Breast epithelium (tissue), 4 donors: ENCODE measurements at places on chromosomes 7 and 10. TPM values are rescaled to one million over a fixed set of nuclear protein-coding genes. Genes with fewer than 3 reads are reported as not detected.

Gene IL2RA
- 0.33 TPM for total RNA-seq

Gene CUEDC2
- 49.8 TPM for total RNA-seq

Gene NEUROG3
- not detected for total RNA-seq

Gene RARRES2
- 267 TPM for total RNA-seq

Gene CYP2E1
- total RNA-seq: 0.96 TPM

DNA sequence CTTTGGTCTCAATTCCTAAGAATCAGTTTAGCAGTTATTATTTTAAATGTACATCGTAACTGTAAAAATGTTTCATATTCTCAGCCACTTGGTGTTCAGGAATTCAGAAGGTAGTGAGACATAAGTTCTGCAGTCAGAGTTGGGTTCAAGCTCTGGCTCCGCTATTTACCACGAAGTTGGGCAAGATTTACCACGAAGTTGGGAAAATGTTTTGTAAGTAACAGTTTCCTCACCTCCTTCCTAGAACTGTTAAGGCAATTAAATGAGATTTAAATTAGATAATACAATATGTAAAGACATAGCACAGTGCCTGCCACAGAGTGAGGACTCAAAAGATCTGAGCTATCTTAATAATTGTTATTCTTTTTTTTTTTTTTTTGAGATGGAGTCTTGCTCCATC, 16.3 kb upstream of the ABLIM1 start:
- no peak for DNase-seq

- DNase-seq: no peak
Observed at GRCh38 chr7:56097700-56098099, 4.9 kb upstream of the PHKG1 start.

GRCh38 chr7:112788778-112789343, 1.3 kb downstream of the TMEM168 start:
- no peak for DNase-seq

- DNase-seq: no peak
Observed at GRCh38 chr7:54841772-54842697, 83.0 kb upstream of the SEC61G start.

- DNase-seq: no peak
Observed at GRCh38 chr7:96636979-96637378, 72.7 kb downstream of the SEM1 start.

GRCh38 chr7:8442814-8443304, 9.4 kb downstream of the NXPH1 start:
- DNase-seq: no peak

DNA sequence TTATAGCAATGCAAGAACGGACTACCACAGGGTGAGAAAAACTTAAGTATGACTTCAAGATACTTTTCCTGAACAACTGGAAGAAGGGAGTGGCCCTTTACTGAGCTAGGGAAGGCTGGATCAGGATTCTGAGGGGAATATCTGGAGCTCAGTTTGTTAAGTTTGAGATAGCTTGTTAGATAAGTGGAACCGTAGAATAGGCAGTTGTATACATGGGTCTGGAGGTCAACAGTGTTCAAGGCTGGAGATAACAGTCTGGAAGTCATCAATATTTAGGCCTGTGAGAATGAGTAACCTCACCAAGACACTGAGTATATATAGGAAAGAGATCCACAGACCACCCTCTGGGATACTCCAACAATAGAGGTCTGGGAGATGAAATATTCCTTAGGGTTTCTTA, 7.2 kb downstream of the PLEKHA1 start:
- DNase-seq: no peak
